ENCODE measurements at places on chromosomes 2 and 18.

GRCh38 chr2:168684921-168685599 is 117.4 kb upstream of the NOSTRIN start:
- DNase-seq = no peak

GRCh38 chr18:29596959-29597358 is 1420.0 kb upstream of the CDH2 start:
- no peak for DNase-seq

- DNase-seq = no peak
Measured at GRCh38 chr18:60232541-60232940, 140.0 kb downstream of the MC4R start.

- DNase-seq = no peak
Measured at GRCh38 chr18:38539856-38540255, 974.3 kb upstream of the CELF4 start.

GRCh38 chr2:223383315-223383714 is 218.8 kb downstream of the SCG2 start:
- DNase-seq = no peak

DNA sequence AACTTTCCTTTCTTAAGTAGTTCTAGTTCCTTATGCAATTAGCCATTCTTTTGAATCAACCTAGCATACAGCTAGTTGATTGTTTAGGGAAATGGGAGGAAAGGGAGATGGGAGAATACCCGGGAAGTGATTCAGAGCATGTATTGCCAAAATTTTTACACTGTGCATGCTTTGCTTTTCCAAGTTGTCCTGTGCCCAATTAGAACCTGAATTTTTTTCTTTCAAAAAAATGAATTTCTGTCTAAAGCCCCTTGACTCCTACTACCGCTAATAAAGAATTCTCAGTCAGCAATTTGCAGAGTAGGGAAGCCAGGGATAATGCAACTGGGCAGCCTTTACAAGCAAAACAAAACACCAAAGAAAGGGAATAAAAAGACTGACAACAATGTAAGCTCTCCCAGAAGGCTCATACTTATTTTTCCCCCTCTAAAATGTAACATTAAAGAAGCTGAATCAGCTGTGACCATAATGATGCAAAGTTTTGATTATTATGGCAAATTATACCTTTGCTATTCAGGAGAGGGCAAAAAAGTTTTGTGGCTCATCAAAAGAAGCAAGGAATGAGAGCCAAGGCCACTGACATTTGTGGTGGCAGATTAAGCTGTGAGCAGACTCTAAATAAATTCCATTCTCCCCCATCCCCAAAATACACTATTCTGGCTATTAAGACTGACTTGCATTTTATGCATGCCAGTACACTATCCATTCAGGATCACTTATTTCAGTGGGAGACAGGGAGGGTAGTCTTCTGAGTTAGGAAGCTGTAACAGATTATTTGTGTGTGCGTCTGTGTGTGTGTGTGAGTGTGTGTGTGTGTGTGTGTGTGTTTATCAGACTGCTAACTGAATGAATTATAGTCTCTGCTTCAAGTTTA is 174.3 kb downstream of the ERBB4 start:
- DNase-seq = no peak

DNA sequence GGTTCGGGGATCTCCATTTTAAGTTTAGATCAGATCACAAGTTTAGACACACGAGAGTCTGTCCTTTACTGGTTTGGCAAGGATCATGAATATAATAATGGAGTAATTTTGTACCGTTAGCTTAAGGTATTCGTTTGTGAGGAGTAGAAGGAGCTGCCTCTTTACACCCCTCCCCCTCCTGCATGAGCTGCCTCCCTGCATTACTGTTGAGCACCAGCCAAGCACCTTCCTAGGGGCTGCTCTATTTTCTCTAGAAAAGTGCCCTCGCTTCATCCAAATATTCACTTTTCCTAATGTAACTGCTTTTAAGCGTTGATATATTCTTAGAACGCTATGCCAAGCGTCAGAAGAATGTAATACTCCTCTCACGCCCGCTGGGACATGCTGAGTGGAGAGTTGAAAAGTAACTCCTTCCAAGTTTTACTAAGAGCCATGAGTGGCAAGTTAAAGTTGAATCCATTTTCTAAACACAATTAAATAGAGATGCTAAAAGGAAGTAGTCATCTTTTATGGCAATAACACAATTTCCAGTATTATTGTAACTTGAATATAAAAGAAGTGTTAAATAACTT is 25.4 kb upstream of the SCN7A start:
- no peak for DNase-seq

DNA sequence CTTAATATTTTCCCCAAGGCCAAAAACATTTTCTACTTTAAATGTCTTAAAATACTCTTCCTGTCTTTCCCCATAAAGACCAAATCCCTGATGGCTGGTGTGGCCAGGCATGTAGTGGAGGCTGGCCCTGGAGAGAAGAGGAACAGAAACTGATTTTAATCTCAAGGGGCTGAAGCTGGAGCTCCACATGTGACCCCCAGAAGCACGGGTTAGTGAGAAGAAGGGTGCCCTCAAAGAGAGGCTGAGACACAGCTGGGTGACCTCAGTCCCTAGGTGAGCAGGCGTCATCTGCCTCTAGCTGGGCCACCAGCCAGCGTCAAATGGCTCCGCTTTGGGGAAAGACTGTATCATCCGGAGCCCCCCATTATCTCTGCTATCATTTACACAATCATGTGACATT is 19.3 kb upstream of the TMEM18 start:
- DNase-seq = no peak

DNA sequence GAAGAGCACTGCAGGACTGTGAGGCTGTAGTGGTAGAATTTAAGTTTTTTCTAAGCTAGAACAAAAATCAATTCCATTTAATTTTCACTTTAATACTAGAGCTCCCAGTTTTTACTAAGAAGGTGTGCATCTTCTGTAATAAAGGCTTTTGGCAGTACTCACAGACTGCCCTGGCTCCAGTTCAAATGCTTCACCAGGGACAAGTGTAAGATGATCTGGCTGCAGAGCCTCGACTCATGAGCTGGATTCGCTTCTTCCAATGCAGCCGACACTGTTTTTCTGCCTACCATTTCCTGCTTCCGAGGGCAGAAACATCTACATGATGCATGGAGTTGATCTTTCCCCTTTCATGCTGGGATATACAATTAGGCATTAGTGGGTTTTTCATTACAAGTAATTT is 87.0 kb downstream of the FARSB start:
- no peak for DNase-seq

GRCh38 chr2:63617366-63617765 is 28.6 kb downstream of the MDH1 start:
- no peak for DNase-seq

DNA sequence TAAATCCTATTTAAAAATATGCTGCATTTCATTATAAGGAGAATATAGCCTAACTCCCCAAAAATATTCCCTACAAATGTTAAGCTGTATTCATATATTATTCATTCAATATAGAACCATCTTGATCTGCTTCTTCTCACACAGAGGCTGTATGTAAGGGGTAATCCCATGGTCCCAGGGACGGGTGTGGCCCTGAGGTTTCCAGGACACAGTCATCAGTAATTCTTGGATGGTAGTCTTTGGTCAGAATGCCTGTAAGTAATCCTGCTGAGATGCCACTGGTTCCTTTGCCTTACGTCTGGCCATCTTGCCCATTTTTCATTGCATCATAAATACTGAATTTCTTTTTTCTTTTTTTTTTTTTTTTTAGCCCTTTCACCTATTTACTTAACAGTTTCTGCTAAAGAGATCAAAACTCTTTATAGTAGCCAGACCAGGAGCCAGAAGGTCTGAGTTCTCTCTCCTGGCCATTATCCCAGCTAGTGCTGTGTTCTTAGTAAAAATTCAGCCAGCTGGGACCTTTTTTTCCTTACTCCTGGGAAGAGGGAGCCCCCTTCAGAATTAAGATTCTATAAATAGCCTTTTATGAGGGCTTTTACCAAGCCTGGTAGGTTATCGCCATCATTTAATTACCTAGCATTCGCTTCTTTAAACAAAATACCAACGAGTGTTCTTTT is 134.9 kb downstream of the SOX11 start:
- DNase-seq = no peak

- DNase-seq = no peak
Measured at GRCh38 chr2:184047536-184047935, 550.8 kb upstream of the ZNF804A start.

DNA sequence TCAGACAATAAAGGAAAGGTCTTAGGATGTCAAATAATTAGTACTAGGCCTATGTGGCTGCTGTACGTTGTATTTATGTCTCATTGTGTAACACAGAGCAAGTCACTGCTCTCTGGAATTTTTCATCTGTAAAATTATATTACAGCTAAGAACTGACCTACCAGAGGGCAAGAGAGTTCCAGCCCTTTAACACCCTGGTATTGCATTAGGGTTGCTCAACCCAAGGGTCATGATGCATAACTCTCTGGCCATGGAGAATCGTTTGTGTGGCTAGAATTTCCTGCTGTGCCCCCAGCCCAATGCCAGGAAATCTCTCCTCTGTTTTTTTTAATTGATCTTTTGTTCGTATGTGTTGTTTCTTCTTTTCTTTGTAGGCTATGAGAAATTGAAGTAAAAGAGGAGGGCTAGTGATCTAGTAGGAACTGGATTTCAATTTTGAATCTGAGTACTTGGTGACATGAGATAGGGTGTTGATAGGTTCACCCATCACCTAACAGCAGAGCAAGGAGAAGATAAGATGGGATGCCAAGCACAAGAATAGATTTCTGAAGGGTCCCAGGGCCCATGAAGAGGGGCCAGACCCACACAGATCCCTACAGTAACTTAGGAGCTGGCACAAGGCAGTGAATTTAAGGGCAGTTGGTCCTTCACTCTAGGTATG is 571.2 kb upstream of the TNP1 start:
- DNase-seq = no peak

- DNase-seq = no peak
Measured at GRCh38 chr18:79329786-79330185, 65.9 kb upstream of the NFATC1 start.

- no peak for DNase-seq
Measured at GRCh38 chr2:48527226-48527885, 2.6 kb upstream of the STON1 start.

GRCh38 chr2:206859330-206859739 is 80.0 kb upstream of the CPO start:
- DNase-seq = no peak

DNA sequence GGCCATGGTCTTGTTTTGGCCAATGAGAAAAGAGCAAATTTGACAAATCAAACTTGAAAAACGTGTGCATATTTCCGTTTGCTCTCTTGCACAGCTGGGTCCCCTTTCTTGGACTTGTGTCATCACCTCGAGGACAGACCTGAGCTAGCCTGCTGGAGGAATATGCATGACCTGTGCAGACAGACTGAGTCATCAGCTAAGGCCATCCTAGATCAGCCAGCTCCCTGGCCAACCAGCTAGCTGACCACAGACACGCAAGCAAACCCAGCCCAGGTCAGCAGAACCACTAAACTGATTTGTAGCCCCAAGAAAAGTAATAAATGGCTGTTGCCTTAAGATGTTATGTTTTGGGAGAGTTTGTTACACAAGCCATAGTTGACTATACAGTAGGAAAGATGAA is 61.3 kb upstream of the PAX3 start:
- no peak for DNase-seq

- DNase-seq = no peak
Measured at GRCh38 chr2:196640031-196640548, 575 bp downstream of the CCDC150 start.

DNA sequence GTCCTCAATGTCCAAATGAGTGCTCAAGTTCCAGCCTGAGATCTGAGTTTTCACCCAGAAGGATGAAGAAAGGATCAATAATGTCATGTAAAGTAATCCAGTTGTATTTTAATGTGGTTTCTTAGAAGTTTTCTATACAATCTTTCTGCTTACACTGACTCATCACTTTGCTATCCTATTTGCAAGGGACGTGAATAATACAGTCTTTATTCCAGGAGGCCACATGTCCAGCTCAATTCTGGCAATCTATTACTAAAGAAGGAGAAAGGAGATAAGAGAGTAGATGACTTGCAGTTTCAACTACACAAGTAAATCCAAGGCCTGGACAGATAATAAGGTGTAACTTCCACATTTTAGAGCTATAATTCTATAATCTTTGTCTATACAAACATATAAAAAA is 601.1 kb upstream of the SETBP1 start:
- DNase-seq = no peak

DNA sequence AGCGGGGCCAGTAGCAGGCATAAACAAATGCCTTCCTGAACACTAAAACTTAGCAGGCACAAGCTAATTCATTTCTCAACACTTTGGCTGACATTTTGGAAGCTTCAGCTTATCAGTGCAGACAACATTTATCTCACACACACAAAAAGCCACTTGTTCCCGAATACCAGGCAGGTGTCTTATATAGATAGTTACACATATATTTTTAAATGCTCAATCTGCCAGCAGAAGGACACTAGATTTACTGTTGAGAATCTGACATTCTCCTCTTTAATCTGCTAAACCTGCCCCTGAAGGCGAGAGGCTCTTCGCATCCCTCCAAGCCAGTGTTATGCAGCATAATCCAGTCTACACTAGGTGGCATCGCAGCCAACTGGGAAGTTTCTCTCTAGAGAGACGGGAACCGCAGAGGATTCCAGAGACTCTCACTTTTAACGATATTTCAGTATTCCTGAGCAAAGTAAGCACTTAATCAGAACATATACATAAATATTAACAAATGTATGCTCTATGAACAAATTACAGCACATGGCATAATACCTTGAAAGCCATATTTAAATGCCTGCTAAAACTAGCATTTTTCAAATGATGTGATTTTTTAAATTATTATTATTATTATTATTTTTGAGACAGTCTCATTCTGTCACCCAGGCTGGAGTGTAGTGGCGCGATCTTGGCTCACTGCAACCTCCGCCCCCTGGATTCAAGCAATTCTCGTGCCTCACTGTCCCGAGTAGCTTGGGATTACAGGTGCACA is 90.2 kb upstream of the SCG2 start:
- DNase-seq = no peak

GRCh38 chr2:237304763-237305514 is 109.0 kb downstream of the COL6A3 start:
- no peak for DNase-seq

DNA sequence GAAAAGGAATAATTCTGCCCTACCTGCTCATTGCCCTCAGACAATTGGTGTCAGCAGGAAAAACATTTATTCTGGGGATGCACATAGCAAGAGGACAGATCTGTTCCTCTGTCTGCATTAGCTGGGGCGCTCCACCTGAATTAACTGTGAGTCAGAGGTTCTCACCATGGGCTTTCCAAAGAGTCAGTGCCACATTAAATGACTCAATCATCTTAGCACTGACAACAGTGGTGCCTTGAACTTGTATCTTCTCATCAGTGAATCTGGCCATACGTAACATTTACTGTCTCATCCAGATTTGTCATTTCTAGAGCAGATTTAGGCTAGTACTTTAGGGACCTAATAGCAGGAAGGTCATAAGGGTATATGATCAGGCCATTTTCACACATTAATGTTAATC is 358.1 kb upstream of the CRIM1 start:
- DNase-seq = no peak

GRCh38 chr2:83481436-83481835 is 977.6 kb downstream of the SUCLG1 start:
- DNase-seq = no peak

GRCh38 chr18:61832858-61833257 is 59.9 kb downstream of the RNF152 start:
- no peak for DNase-seq

- no peak for DNase-seq
Measured at GRCh38 chr2:175854129-175854528, 147.9 kb downstream of the LNPK start.

GRCh38 chr2:21643180-21643579 is 519.4 kb downstream of the TDRD15 start:
- no peak for DNase-seq

GRCh38 chr2:72350852-72351251 is 203.2 kb upstream of the CYP26B1 start:
- DNase-seq = no peak

Measured in stimulated activated CD8-positive, alpha-beta memory T cell treated with anti-CD3 and anti-CD28 coated beads, Interleukin-2, amount 100 ng/mL, for 1 hour (primary cell).